ENCODE measurements at places on chromosomes 7 and 10. TPM values are rescaled to one million over a fixed set of nuclear protein-coding genes. Genes with fewer than 3 reads are reported as not detected.

COL26A1 gene
- total RNA-seq = 1.4 TPM

EIF3A gene
- 79.5 TPM for total RNA-seq

MYL10 gene
- not detected for total RNA-seq

ZFAND4 gene
- total RNA-seq = 5.6 TPM

SLC18A3 gene
- total RNA-seq = not detected

TRRAP gene
- total RNA-seq = 22.5 TPM

SORBS1 gene
- 0.16 TPM for total RNA-seq

Measured in epithelial cell of alveolus of lung (primary cell).